Thoracic aorta (tissue), 2 donors: ENCODE measurements at places on chromosomes 16 and 17.
A peak's percentile ranks its signal among the peaks of the same experiment; 100 is the strongest.

- no peaks in the 10 kb centered on the region for H3K36me3 ChIP-seq
- no peaks in the 10 kb centered on the region for H3K27me3 ChIP-seq
- H3K4me3 ChIP-seq, result no peak overlapping the region
- no peaks in the 10 kb centered on the region for H3K4me1 ChIP-seq
Measured at GRCh38 chr17:79361873-79362771, 248.7 kb downstream of the RBFOX3 start.

- DNase-seq, result no peak
- H3K27me3 ChIP-seq, result no peaks in the 10 kb centered on the region
- no peak overlapping the region for H3K27ac ChIP-seq
Measured at GRCh38 chr17:64024781-64025731, 4.6 kb upstream of the ICAM2 start.

DNA sequence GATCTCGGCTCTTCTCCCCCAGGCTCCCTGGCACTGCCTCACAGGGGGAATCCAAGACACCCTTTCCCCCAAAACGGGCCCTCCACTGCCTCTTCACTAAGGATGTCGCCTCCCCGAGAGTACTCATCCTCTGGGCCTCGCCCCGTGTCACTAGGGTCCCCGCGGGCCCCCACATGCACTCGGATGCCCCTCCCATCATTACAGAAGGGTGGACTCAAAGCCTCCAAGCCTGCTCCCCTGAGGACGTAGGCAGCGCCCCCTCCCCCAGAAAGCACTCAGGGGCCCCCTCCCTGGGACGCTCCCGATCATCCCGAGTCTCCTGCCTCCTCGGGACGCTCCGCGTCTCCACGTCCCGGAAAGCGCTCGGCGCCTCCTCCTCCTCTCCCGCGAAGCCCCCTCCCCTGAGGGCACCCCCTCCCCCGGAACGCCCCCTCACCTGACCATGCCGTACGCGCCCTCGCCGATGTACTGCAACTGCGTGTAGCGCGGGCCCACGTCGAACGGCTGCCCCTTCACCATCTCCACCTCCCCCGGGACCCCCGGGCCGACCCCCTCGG is 338 bp downstream of the MAPK3 start:
- H3K36me3 ChIP-seq, result peaks cover 22% of the 10 kb centered on the region
- no peak for DNase-seq
- no peaks in the 10 kb centered on the region for H3K27me3 ChIP-seq
- H3K27ac ChIP-seq, result peak overlapping the region; percentile 77

GRCh38 chr17:14297161-14297851 is 3.6 kb upstream of the HS3ST3B1 start:
- no peak overlapping the region for H3K27ac ChIP-seq
- H3K4me1 ChIP-seq, result peaks cover 46% of the 10 kb centered on the region
- H3K27me3 ChIP-seq, result peaks cover 31% of the 10 kb centered on the region
- H3K4me3 ChIP-seq, result peak overlapping the region; percentile 53
- H3K36me3 ChIP-seq, result no peaks in the 10 kb centered on the region

GRCh38 chr16:83296505-83296904 is 511.3 kb upstream of the HSBP1 start:
- DNase-seq, result no peak
- H3K4me3 ChIP-seq, result no peak overlapping the region
- peaks cover 1% of the 10 kb centered on the region for H3K4me1 ChIP-seq
- H3K27me3 ChIP-seq, result no peaks in the 10 kb centered on the region
- H3K36me3 ChIP-seq, result no peaks in the 10 kb centered on the region

GRCh38 chr17:27601069-27601974 is 29.7 kb upstream of the LGALS9 start:
- peak; percentile 70 for DNase-seq
- peaks cover 10% of the 10 kb centered on the region for H3K36me3 ChIP-seq
- H3K4me1 ChIP-seq, result no peaks in the 10 kb centered on the region
- no peak overlapping the region for H3K27ac ChIP-seq
- H3K27me3 ChIP-seq, result no peaks in the 10 kb centered on the region
- H3K4me3 ChIP-seq, result no peak overlapping the region

DNA sequence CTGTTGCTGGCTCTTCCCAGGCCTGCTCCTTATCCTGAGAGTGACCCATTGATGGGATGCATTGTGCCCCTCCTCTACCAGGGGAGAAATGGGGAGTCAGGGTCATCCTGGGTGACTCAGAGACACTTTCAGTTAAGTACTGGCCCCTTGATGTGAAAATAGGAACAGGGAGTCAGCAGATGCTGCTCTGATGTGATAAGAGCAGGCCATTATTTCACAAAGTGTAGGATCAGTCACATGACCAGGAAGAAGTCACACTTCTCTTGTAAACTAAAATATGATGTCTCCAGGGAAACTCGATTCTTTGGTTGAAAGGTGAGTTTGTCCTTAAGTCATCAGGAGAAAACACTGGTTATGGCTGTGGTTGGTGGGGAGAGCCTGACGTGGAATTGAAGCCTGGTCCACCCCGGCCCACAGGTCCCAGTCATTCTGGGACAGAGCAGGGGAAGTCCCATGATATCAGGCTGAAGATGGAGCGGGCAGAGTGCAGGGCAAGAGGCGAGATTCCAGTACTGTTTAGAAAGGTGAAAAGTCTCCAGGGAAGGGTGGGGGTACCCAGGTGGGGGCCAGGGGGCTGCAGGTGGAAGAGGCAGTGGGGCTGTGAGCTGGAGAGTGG is 88.6 kb upstream of the NLRP1 start:
- no peaks in the 10 kb centered on the region for H3K27me3 ChIP-seq
- no peak for DNase-seq
- no peaks in the 10 kb centered on the region for H3K4me1 ChIP-seq
- H3K36me3 ChIP-seq, result no peaks in the 10 kb centered on the region
- H3K4me3 ChIP-seq, result no peak overlapping the region
- H3K27ac ChIP-seq, result no peak overlapping the region

DNA sequence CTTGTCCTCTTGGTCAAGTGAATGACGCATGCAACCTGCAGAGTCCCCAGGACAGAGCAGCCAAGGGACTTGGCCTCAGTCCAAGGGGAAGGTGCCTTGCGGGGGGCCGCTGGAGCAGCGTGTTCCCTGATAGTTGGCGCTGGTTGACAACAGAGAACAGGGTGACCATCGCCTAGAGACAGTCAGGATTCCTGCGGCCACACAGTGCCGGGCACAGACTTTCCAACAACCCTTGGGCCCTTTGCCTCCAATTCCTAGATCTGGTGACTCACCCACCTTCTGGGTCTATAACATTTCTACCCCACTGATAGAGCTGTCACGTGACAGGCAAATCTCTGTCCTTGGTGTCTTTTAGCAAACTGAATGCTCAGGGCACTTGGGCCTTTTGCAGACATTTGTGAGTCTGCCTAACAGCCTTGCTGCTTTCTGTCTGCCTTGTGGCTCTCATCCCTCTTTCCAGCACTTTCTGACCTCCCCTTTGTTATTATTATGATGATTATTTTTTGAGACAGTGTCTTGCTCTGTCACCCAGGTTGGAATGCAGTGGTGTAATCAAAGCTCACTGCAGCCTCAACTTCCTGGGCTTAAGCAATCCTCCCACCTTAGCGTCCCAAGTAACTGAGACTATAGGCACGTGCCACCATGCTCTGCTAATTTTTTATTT is 11.9 kb upstream of the TEDC2 start:
- no peak overlapping the region for H3K4me3 ChIP-seq
- DNase-seq, result no peak
- no peaks in the 10 kb centered on the region for H3K36me3 ChIP-seq

- H3K4me1 ChIP-seq, result no peaks in the 10 kb centered on the region
- H3K36me3 ChIP-seq, result no peaks in the 10 kb centered on the region
- no peak overlapping the region for H3K4me3 ChIP-seq
Measured at GRCh38 chr17:10768750-10769251, 35.1 kb downstream of the TMEM238L start.

GRCh38 chr16:72811188-72811720 is 236.7 kb downstream of the ZFHX3 start:
- H3K27me3 ChIP-seq, result no peaks in the 10 kb centered on the region
- H3K4me1 ChIP-seq, result peaks cover 20% of the 10 kb centered on the region
- no peak for DNase-seq
- no peak overlapping the region for H3K27ac ChIP-seq

DNA sequence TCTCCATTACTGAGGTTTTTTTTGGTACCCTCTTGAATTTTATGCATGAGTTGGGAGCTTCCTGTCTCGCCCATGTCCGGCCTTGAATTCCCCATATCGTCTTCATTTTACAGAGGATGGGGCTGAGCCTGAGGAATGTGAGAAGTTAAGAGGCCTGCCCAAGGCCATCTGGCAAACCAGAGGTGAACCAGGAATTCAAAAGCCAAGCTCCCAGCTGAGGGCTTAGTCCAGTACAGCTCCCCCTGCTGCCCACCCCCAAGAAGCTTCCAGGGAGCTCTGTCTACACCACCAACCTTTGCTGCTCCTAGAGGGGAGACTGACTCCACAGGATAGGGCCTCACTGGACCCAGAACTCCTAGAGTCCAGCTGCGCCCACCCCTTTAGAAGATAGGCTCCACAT is 20.7 kb upstream of the C16orf78 start:
- no peak for DNase-seq
- no peaks in the 10 kb centered on the region for H3K27me3 ChIP-seq
- no peak overlapping the region for H3K4me3 ChIP-seq
- no peaks in the 10 kb centered on the region for H3K36me3 ChIP-seq

GRCh38 chr17:70624211-70624610 is 454.9 kb downstream of the KCNJ2 start:
- H3K4me3 ChIP-seq, result no peak overlapping the region
- H3K36me3 ChIP-seq, result no peaks in the 10 kb centered on the region
- H3K27ac ChIP-seq, result no peak overlapping the region
- H3K4me1 ChIP-seq, result no peaks in the 10 kb centered on the region
- DNase-seq, result no peak
- no peaks in the 10 kb centered on the region for H3K27me3 ChIP-seq

- H3K4me3 ChIP-seq, result peak overlapping the region; percentile 100
- peaks cover 24% of the 10 kb centered on the region for H3K4me1 ChIP-seq
- no peaks in the 10 kb centered on the region for H3K27me3 ChIP-seq
- H3K36me3 ChIP-seq, result no peaks in the 10 kb centered on the region
- DNase-seq, result no peak
- peak overlapping the region; percentile 66 for H3K27ac ChIP-seq
Measured at GRCh38 chr16:89658221-89658879, 714 bp downstream of the SPATA33 start.

DNA sequence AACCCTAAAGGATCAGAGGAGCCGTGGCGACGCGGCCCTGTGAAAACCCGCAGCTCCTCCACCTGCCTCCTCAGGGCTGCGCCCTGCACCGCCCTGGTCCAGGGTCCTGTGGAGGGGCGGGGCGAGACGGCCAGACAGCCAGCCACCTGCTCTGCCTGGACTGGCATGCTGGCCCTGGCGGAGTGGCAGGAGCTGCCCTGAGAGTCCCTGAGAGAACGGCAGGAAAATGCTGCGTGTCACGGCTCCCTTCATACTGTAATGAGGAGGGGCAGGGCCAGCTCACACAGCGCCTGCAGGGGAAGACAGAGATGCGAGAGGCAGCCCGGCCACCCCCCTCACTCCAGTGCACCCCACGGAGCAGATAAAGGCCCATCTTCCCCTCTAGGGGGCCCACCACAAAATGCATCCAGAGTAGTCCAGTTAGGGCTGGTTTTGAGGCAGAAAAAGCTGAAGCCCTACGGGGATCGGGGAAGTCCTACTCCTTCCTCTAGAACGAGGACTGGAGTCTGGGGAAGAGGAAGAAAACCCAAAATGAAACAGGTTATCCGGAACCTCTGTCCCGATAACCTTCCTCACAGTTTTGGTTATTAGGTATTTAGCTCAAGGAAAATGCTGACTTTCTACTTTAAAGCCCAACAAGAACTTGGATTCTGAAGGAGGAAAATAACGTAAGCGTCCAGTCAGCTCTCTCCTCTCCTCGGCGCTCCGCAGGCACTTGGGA is 97.6 kb upstream of the DNAH17 start:
- H3K4me1 ChIP-seq, result no peaks in the 10 kb centered on the region
- no peak overlapping the region for H3K4me3 ChIP-seq
- no peak overlapping the region for H3K27ac ChIP-seq
- no peak for DNase-seq
- peaks cover 45% of the 10 kb centered on the region for H3K36me3 ChIP-seq

DNA sequence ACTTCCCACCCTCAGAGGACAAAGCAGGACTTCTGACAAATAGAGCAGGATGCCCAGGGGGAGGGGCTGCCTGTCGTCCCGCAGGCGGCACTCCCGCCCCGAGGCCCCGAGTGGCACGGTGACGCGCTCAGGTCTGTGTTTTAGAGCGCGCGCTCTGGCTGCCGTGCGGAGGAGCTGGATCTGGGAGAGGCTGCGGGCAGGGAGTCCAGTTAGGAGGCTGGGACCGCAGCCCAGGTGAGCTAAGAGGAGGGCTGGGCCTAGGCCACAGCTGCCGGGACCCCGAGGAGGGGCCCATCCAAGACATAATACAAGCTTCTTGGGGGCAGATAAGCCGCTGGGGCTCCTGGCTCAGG is 6.4 kb downstream of the DOC2A start:
- peaks cover 7% of the 10 kb centered on the region for H3K36me3 ChIP-seq
- no peak overlapping the region for H3K4me3 ChIP-seq
- no peaks in the 10 kb centered on the region for H3K4me1 ChIP-seq
- no peak overlapping the region for H3K27ac ChIP-seq
- no peaks in the 10 kb centered on the region for H3K27me3 ChIP-seq

DNA sequence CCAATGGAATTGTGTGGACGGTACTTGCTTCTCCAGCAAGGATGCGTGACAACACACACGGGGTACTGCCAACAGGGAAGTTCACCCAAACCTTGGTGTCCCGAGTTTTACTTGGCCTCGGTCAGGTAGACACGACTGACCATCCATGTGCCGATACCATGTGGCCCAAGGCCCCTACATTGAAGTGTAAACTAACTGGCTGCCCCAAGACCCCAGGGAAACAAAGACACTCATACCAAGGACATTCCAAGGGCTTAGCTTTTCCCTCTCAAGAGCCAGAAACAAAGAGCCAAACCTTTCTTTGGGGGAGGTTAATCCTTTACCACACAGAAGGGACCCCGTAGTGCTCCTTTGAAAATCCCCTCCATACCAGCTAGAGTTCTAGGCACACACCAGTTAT is 215.9 kb upstream of the TNRC6C start:
- H3K4me3 ChIP-seq, result no peak overlapping the region
- H3K27ac ChIP-seq, result no peak overlapping the region
- H3K4me1 ChIP-seq, result peaks cover 5% of the 10 kb centered on the region
- no peak for DNase-seq
- no peaks in the 10 kb centered on the region for H3K27me3 ChIP-seq

- H3K36me3 ChIP-seq, result no peaks in the 10 kb centered on the region
- H3K27me3 ChIP-seq, result no peaks in the 10 kb centered on the region
- DNase-seq, result no peak
Measured at GRCh38 chr17:1304962-1305563, 25.6 kb downstream of the TRARG1 start.

- peaks cover 29% of the 10 kb centered on the region for H3K36me3 ChIP-seq
- no peak for DNase-seq
- H3K27ac ChIP-seq, result no peak overlapping the region
- no peak overlapping the region for H3K4me3 ChIP-seq
- H3K27me3 ChIP-seq, result no peaks in the 10 kb centered on the region
Measured at GRCh38 chr17:3836551-3836950, 9.5 kb downstream of the NCBP3 start.
